Ureter (tissue), 1 donor: ENCODE measurements at places on chromosomes 5 and 9. TPM values are rescaled to one million over a fixed set of nuclear protein-coding genes. Genes with fewer than 3 reads are reported as not detected.

The FIBCD1 gene
- not detected for total RNA-seq

The CRB2 gene
- total RNA-seq, result 0.05 TPM

The EIF4EBP3 gene
- 25.9 TPM for total RNA-seq

The PARP8 gene
- total RNA-seq, result 58.4 TPM

The SAXO1 gene
- 0.57 TPM for total RNA-seq

The SLC25A51 gene
- 22.1 TPM for total RNA-seq

The IGIP gene
- 15.9 TPM for total RNA-seq

The LRRC70 gene
- 5.9 TPM for total RNA-seq

The PCDHB2 gene
- 1.8 TPM for total RNA-seq

The NR2F1 gene
- 64.4 TPM for total RNA-seq

The LTC4S gene
- 13.7 TPM for total RNA-seq

DNA sequence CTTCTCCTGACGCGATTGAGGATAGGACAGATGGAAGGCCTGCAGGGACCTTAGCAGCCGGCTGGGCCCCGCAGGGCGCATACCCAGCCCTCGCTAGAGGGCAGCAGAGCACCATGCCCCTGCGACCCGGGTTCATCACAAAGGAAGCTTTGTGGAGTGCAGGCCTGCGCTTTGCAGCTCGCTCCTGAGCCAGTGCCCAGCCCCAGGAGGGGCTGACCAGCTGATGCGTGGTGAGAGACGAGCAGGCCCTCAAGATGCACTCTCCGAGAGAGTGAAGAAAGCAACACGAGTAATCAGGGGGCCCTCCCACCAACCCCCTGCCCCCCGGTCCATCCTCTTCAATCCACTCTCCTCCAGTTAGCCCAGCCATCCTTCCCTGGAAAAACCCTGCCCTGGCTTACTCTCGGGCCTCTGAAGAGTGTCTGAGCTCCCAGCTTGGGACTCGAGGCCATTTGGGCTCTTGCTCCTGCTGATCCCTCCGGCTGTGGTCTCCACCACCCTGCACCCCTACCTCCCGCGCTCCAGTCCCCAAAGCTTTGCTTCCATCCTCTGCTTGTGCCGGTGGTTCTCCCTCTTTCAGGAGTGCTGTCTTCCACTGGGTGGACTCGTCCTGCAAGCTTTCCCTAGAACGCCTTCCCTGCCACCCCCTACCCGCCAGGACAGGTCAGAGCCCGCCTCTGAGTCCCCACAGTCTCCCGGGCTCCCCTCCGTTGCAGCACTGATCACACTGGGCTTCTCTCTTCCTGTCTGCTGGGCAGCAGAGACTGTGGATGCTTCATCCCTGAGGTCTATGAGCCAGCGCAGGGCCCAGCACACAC lies 9.1 kb upstream of the KIF12 start:
- peak; percentile 81 for DNase-seq

GRCh38 chr5:152092580-152092979 lies 167.9 kb upstream of the GLRA1 start:
- DNase-seq, result no peak

DNA sequence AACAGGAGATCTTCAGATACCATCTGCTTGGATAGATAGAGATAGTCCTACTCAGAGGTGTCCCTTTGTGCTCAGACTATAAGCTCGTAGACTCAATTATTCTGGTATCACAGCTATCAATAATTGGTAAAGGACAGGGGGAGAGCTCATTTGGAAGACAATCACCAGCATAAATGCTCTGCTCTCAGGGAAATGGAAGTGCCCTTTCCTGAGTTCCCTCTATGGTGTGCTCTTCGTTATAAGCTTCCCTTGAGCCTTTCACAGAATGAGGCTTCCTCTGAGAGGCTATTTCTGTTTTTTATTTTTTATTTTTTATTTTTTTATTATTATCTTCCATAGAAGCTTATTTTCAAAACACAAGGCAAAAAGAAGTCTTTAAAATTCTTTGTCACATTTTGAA lies 1155.7 kb upstream of the DMAC1 start:
- no peak for DNase-seq

DNA sequence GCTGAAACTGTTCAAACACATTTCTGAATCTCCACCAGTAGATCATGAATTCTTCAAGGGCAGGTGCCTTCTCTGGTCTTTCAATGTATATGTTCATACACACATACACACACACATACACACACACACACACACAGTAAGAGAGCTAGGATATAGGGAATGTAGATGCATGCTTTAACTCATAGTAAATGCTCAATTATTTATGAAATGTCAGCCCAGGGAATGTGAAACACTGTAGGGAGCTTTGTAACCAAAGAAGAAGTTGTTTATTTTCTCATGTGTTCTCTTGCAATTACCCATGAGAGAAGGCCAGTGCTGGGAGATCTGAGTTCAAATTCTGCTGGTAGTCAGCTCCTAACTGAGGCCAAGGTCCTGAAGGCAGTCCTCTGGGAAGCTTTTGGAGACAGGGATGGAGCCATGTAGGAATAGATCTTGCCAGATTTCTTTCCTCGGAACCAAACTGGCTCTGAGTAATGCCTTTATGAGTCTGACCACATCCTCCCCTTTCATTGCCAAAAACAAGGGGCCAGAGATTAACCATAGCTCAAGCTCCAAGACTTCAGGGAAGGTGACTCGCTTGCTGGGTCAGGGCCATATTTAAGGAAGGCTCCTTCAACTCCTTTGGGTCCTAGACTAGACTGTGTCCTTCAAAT lies 487.0 kb upstream of the TNC start:
- DNase-seq, result no peak

- no peak for DNase-seq
These were observed 61.9 kb downstream of the EHMT1 start for GRCh38 chr9:137680444-137681358.

- no peak for DNase-seq
These were observed 172.0 kb downstream of the GDNF start for GRCh38 chr5:37667846-37668245.

- no peak for DNase-seq
These were observed 17.6 kb downstream of the HAPLN1 start for GRCh38 chr5:83703059-83703458.

GRCh38 chr5:71576241-71576640 lies 10.9 kb upstream of the MCCC2 start:
- no peak for DNase-seq

DNA sequence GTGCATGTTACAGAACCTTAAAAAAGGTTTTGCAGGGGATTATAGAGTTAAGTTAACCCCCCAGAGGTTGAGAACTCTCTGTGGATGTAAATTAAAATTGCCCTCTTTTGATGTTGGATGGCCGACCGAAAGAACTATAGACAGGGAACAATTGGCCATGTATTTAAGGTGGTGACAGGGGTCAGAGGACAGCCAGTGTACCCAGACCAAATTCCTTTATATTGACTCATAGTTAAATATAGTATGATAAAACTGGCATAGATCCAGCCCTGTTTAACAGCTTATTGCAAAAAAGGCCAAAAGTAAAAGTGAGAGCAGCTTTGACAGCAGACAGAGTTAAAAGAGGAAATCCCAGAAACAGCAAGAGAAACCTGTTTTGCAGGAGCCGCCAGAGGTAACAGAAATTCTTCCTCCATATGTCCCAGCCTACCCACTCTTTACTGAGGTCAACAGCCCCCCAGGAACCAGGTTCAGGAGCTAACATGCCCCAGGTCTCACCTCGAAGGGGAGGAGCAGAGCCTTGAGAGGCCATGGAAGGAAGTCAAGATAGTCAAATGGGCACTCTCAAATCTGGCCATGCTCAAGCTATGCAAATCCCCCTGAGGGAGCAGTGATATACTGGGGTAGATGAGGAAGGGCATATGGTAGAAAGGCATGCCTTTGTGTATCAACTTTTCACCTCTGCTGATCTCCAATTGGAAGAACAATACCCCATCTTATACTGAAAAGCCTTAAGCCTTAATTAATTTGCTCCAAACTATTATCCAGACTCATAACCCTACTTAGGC lies 156.4 kb upstream of the COX7C start:
- peak; percentile 59 for DNase-seq

- DNase-seq, result no peak
These were observed 23.4 kb downstream of the WNK2 start for GRCh38 chr9:93207326-93207814.

- peak; percentile 77 for DNase-seq
These were observed 168.9 kb downstream of the MAPKAP1 start for GRCh38 chr9:125538092-125538473.

GRCh38 chr9:123955637-123956036 lies 25.7 kb upstream of the DENND1A start:
- DNase-seq, result no peak

- no peak for DNase-seq
These were observed 339.2 kb downstream of the ARL15 start for GRCh38 chr5:53971131-53971530.

GRCh38 chr9:128911529-128912035 lies 9.2 kb upstream of the PHYHD1 start:
- no peak for DNase-seq

DNA sequence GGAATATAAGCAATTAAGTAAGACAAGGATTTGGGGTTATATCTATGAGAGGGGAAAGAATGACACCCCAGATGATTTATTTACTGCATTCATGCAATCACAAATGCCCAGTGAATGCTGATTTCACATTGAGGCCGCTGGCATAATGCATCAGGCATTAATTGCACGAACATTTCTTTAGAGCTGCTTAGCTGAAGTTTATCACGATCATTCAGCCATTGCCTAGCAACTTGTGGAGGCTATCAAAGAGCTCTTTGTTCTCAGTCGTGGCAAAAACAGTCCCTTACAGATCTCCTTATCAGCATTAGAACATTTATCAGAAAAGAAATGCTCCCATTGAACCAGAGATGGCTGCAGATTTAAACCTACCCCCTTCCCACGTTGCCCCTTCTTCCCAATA lies 88.7 kb upstream of the PRRC1 start:
- DNase-seq, result no peak

GRCh38 chr5:78537411-78537810 lies 111.2 kb downstream of the LHFPL2 start:
- DNase-seq, result no peak

DNA sequence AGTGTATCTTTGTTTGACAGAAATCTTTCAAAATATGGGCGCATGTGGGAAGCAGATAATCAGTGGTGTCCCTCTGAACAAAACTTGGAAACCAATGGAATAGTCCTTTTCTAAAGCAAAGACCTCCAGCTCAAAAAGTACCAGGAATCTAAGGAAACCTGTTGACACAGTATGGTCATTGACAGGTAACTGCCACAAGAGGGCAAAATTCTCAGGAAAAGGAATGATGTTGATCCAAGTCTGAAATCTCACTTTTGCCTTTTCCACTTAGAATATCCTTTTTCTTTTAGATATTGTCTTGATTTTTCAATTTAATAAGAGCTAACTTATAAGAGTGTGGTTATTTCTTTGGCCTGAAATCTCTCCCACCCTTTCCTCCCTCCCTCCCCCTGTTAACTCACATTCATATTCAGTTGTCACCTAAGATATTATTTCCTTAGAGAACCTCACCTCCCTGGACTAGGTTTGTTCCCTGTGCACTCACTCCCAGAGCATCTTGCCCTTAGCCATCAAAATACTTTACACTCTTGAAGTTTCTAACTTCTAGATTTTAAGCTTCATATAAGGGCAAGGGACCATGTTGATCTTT lies 59.0 kb upstream of the BARX1 start:
- no peak for DNase-seq

GRCh38 chr5:180098991-180099732 lies 27.6 kb upstream of the RNF130 start:
- DNase-seq, result no peak

GRCh38 chr9:125655691-125656410 lies 51.2 kb downstream of the MAPKAP1 start:
- no peak for DNase-seq

DNA sequence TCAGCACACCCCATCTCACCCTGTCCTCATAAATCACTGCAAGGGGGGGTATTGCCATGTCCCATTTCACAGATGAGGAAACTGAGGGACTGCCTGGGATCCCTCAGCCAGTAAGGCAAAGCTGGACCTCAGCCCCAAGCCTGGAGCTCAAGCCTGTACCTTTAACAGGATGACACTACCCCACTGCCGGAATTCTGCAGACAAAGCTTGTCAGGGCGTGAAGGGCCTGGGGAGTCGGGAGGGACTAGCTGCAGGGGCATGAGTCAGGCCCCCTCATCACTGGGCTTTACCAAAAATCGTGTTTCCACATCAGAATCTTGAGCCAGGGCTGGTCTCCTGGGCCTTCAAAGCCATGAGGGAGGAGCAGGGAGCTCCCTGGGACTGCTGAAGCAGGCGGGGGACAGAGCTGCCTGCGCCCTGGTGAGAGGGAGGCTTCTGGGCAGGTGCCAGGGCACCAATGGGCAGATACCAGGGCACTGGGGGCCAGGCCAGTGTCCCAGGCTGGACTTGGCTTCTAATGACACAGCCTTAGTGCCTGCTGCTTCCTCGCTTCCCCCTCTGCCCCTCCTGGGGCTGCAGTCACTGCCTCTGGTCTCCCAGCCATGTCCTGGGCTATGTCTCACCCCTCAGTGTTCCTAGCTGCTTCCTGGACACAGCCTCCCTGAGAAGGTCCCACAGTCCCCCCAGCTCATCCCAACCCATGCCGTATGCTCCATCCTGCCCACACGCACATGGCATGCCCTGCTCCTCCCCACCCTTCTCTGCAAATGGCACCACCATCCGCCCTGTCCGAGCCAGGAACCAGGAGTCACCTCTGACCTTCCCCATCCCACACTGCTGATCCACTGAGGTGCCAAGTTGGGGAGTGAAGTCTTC lies 80.7 kb downstream of the LMX1B start:
- DNase-seq, result no peak

DNA sequence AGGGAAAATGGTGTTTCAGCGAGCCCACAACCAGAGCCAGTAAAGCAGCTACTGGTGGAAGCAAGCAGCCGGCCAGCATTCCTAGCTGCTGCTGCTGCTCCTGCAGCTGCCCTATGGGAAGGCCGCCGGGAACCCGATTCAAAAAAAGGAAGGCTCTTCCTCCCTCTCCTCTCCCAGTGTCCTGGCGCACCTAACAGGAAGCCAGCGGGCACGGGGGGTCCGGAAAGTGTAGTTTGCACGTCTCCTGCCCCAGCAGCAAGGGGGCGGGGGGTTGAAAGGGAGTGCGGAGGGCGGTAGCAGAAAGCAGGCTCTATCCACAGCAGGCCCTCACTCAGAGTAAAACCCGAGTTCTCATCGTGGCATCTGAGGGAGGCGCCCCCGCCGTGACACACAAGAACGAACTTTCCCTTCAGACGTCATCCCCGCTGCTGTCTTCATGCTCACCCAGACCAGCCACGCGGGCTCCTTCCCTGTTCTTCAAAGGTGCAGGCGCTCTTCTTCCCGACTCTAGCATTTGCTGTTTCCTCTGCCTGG lies 16.5 kb downstream of the GRXCR2 start:
- peak; percentile 50 for DNase-seq

GRCh38 chr9:135335691-135336181 lies 143.8 kb upstream of the PPP1R26 start:
- peak; percentile 15 for DNase-seq

- DNase-seq, result no peak
These were observed 13.9 kb upstream of the BASP1 start for GRCh38 chr5:17203329-17204132.

GRCh38 chr9:80175286-80176150 lies 603.8 kb downstream of the TLE4 start:
- no peak for DNase-seq

DNA sequence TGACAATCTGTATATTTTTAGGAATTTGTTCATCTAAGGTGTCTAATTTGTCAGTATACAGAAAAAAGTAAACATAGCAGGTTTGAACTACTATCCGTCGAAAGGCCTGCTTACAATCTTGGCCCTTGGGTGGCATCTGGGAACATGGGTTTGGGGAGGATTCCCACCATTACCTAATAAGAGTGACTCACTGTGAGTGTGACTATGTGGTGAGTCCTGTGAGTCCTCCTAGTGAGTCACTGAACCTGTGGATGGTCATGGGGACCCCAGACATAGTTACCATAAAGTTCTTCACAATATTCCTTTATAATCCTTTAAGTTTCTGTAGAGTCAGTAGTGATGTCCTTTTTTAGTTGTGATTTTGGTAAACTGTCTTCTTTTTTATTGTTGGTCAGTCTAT lies 37.0 kb downstream of the RNF130 start:
- DNase-seq, result no peak
